Large intestine (tissue), 12 donors: ENCODE measurements at places on chromosomes 1 and 21. TPM values are rescaled to one million over a fixed set of nuclear protein-coding genes. Genes with fewer than 3 reads are reported as not detected.
A peak's percentile ranks its signal among the peaks of the same experiment; 100 is the strongest.

The AGRN gene
- polyA plus RNA-seq: 116 TPM

GRCh38 chr1:232101231-232101630 lies 474.6 kb downstream of the DISC1 start:
- DNase-seq: no peak

DNA sequence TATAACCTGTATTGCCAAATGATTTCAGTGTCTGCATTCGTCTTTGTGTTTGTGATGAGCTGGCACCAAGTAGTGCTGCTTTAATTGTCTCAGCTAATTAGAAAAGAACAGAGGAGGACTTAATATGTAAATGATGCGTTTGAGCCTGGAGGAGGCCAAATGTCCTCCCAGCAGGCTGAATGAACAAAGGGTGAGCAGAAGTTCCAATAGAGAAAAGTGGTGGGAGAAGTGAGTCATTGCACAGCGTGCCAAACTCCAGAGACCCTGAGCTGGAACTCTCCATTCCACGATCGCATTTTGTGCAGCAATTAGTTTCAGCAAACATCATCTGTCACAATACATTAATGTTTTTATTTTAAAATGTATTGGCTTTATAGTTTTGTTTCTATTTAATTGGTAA lies 17.9 kb downstream of the ETV3L start:
- no peak for DNase-seq

The SELENOF gene
- 214 TPM for polyA plus RNA-seq

- DNase-seq: peak; percentile 29
Measured at GRCh38 chr1:55214934-55215193, 300 bp downstream of the USP24 start.

The MIXL1 gene
- 0.28 TPM for polyA plus RNA-seq

- no peak for DNase-seq
Measured at GRCh38 chr1:235734335-235734734, 84.8 kb upstream of the GNG4 start.

The PRRX1 gene
- 3.3 TPM for polyA plus RNA-seq

DNA sequence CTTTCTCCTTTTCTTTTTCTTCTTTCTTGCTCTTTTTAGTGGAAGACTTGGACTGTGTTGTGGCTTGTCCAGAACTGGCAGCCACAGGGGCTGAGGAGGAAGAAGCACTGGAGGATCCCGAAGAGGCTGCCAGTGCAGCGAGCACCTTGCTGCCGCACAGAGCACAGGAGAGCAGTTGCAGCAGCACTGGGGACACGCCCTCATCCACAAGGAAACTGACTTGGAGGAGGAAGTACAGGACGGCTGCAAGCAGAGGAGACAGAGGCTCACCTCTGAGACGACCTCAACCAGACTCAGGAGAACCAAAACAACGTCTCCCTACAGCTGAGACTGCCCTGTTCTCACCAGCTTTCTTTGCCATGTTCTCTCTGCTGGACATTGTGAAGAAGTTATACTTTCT lies 88.9 kb downstream of the UBR4 start:
- no peak for DNase-seq

The CD1E gene
- polyA plus RNA-seq: 0.34 TPM

GRCh38 chr1:27872802-27873551 lies 633 bp downstream of the THEMIS2 start:
- no peak for DNase-seq

DNA sequence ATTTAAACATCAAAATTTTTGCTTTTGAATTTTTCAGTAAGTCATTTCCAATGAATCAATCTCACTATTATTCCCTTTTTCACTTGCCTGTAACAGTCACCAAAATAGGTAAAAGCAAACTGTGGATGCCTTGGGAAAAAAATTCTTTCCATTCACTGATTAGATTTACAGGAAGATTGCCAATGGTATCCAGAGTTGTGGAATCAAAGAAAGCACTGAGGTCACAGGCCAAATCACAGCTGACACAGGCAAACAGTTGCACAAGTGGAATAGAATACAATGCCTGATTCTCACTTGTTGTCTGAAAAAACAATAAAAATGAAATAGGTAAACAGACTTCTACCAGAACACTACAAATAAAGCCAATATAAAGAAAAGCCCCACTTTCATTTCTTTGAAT lies 48.4 kb downstream of the LTN1 start:
- no peak for DNase-seq

DNA sequence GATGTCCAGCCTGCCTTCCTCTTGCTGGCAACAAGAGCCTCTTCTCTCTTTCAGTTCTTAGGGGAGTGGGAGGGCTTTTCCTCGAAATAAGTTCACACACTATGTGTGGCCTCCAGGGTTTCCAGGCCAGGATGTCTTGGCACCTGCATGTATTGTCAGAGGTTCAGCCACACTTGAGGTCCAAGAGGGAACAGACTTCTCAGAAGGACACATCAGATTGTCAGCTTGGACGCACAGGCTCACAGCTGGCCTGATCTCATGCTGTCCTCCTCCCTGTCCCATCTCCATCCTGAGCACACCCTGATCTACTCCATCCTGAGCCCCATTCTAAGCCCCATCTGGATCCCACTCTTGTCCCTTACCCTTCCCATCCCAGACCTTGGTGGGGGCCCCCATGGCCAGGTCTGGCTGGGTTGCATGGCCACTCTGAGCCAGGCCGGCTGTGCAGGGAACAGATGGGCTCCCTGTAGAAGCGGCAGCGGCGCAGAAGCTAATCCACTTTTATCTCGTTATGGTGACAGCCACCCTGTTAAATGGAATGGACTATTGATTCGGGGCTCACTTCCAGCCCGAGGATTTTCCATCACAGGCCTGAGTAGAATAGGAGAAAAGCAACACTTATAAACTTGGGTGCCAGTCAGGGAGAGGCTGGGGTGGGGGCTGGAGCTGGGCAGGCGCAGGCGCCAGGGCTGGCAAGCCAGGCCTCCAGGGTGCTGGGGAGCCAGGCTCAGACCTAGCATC lies 85.1 kb upstream of the CSF3R start:
- no peak for DNase-seq

The PPP1R12B gene
- 51.8 TPM for polyA plus RNA-seq

GRCh38 chr1:19352839-19353238 lies 40.7 kb downstream of the SLC66A1 start:
- DNase-seq: no peak
